ENCODE measurements at places on chromosomes 3 and 15. TPM values are rescaled to one million over a fixed set of nuclear protein-coding genes. Genes with fewer than 3 reads are reported as not detected.

DNA sequence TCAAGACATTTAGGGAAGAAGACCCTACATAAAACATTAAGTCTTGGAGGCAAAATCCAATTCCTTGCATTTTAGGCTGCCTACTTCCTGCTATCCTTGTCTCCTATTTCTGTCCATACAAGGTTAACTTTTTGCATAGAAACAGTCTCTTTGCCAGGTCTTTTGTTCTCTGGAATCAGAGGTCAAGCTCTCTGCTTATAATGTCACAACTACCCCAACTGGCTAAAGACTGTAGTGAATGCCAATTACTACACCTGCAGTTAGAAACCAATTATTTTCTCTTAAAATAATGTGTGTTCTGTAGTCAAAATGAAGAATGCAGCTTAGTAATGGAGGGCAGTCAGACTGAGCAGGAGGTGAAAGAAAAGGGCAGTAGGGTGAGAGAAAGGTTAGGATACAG is 856.2 kb downstream of the TUSC7 start:
- H3K36me3 ChIP-seq = no peaks in the 10 kb centered on the region
- H3K27me3 ChIP-seq = no peaks in the 10 kb centered on the region
- no peak overlapping the region for H3K27ac ChIP-seq

GRCh38 chr3:118488732-118489131 is 545.9 kb downstream of the IGSF11 start:
- no peak overlapping the region for H3K4me3 ChIP-seq
- DNase-seq = no peak
- no peak overlapping the region for H3K27ac ChIP-seq
- no peaks in the 10 kb centered on the region for H3K4me1 ChIP-seq

DNA sequence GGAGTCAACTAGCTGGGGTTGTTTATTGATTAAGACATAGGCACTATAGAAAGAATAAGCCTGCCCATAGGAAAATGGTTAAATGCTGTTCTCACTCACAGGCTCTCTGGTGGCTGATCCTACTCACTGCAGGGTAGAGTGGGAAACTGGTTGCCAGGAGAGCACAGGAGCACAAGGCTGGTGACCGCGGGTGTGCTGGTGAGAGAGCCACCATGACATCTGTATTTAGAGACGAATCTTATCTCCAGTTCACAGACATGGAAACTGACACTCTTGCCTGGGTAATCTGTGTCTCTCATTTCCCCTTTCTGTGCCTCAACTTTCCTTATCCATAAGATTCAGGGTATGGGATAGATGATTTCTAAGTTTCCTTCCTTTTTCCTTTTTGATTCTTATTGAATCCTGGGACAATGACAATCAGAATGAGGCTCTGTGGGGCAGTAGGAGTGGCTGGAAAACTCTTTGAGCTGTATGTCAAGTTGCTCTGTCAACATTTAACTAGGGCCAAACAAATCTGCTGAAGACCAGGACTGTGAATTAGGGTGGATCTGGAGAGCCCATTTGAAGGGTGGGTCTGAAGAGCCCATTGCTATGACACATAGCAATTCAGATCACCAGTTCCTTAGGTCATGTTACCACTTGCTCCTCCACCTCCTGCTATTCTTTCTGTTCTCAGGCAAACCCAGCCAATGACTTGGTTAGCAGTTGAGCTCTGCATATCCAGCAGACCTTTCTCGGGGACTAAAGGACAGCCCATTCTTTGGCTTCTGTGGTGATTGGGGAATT is 286.1 kb upstream of the TBL1XR1 start:
- no peak overlapping the region for H3K4me3 ChIP-seq
- no peaks in the 10 kb centered on the region for H3K27me3 ChIP-seq
- DNase-seq = no peak

GRCh38 chr3:26623419-26624208 is 1.0 kb downstream of the LRRC3B start:
- no peak overlapping the region for H3K4me3 ChIP-seq
- H3K36me3 ChIP-seq = no peaks in the 10 kb centered on the region
- DNase-seq = no peak

Gene GABRR3
- not detected for total RNA-seq

Measured in activated CD4-positive, alpha-beta memory T cell treated with anti-CD3 and anti-CD28 coated beads, Interleukin-2, amount 10 ng/mL, durations not matched to agents 7 days and 5 days (primary cell).